Activated CD4-positive, alpha-beta T cell treated with anti-CD3 and anti-CD28 coated beads, Interleukin-2, amount 50 U/mL, for 48 hours (primary cell): ENCODE measurements at places on chromosomes 6 and 20.
A peak's percentile ranks its signal among the peaks of the same experiment; 100 is the strongest.

DNA sequence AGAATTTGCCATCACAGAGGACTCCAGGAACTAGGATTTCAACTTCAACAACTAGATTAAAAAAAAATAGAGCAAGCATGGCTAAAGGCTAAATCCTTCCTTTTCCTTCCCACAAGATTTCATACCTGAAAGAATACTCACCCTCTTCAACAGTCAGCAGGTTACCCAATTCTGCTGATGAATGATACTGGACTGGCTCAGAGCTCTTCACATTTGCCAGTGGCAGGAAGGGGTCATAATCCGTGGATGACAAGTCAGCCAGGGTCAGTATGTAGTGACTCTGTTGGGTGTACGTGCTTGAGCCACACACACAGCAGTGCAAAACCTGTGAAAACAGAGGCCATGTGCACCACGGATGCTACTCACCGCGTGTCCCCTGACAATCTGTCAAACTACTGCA lies 152.9 kb downstream of the INSM1 start:
- DNase-seq, result no peak

DNA sequence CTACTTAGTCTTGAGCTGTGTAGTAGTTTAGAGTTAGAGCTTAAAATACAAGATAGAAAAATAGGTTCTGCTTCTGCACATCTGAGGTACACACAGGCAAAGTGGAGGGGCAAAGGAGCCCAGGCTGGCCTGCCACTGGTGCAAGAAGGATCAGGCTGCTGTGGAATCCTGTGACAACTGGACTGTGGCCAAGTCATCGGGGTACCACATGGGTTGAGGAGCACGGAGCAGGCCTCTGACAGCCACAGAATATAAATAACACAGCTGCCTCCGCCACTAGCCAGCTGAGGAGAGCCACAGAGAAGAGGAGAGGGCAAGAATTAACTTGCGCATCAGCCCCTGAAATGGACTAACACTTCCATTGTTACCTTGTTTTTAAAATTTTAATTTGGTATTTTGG lies 206.0 kb upstream of the MARCKS start:
- no peak for DNase-seq

- no peak for DNase-seq
Measured at GRCh38 chr6:122712093-122712447, 67.4 kb upstream of the FABP7 start.

- no peak for DNase-seq
Measured at GRCh38 chr20:1489325-1489724, 1.9 kb downstream of the SIRPB2 start.

- DNase-seq, result no peak
Measured at GRCh38 chr6:135451617-135452190, 45.8 kb downstream of the AHI1 start.

- DNase-seq, result no peak
Measured at GRCh38 chr6:27816906-27817305, 95.3 kb downstream of the OR2B2 start.

- no peak for DNase-seq
Measured at GRCh38 chr20:63659370-63659769, 1.3 kb downstream of the RTEL1 start.

GRCh38 chr20:39658662-39659409 lies 696.7 kb downstream of the DHX35 start:
- DNase-seq, result no peak

DNA sequence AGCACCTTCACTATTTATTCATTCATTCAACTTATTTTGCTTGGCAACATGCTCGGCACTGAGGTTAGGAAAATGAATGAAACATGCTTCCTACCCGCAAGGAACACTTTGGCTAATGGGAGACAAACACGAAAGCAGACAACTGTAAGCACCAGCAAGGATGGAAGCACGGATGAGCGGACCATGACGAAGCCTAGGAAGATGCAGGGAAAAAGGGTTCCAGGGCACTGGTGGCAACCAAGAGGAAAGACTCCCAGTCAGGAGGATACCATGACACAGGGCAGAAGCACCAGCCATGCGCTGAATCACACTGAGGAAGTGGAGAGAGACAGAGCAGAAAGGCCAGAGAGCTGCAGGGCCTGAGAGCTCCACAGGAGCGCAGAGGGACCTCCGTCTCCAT lies 9.8 kb downstream of the PDE10A start:
- DNase-seq, result no peak

DNA sequence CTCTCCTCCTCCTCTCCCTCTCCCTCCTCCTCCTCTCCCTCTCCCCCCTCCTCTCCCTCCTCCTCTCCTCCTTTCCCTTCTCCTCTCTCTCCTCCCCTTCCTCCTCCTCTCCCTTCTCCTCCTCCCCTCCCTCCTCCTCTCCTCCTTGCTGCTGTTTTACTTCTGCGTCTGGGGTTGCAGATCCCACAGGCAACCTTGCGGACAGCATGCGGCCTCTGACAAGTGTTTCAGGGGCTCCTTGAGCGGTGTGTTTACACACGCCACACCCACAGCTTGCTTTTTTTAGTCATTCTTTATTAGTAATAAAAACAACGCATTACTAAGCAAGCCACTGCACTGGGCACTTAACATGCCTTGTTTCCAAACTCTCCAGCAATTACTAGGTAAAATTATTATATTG lies 81.9 kb downstream of the TFAP2C start:
- DNase-seq, result no peak

- no peak for DNase-seq
Measured at GRCh38 chr6:5123296-5124143, 38.4 kb downstream of the PPP1R3G start.

- DNase-seq, result peak; percentile 69
Measured at GRCh38 chr6:83536034-83536646, 23.8 kb downstream of the PRSS35 start.

DNA sequence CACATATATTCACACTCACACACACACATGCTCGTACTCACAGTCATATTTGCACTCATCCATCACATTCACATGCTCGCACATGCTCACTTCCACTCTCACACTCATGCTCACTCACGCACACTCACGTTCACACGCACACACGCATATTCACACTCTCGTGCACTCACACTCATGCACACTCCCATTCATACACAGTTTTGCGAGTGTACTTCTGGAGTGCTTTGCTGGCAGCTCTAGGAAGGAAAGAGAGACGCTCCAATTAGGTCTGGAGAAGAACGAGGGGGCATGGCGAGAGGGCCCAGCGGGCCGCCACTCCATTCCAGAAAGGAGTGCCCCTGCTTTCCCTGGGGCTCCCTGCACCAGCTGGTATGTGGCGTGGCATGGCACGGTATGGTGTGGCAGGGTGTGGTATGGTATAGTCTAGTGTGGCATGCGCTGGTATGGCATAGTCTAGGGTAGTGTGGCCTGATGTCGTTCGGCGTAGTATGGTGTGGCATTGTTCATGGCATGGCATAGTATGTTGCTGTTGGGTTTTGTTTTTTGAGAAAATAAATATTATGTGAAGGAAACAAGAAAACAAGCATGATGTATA lies 216.8 kb upstream of the CDYL start:
- no peak for DNase-seq

- DNase-seq, result no peak
Measured at GRCh38 chr6:161631676-161632194, 357.9 kb upstream of the AGPAT4 start.

DNA sequence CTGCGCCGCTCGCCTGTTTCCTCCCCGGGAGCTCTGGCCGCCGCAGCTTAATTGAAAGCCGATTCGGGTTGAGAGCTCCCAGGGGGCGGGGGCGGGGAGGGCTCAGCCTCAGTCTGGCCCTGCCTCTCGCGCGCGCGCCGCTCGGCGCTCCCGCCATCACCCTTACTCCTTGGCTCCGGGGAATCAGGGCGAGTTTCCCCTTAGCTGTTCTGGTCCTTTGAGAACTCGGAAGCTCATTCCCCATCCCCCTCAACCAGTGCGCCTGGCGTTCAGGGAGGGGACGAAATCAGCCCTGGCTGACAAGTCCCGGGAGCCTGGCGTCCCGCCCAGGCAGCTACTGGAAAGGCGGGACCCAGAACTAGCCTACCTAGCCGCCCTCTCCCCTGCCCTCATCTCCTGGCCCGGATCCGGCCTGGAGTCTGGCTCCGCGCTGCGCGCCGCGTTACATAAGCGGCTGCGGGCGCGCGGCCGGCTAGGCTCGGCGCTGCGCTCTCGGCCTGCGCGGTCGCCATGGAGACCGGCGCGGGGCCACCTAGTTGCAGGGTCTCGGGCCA lies 2.8 kb downstream of the SLC12A5 start:
- no peak for DNase-seq

DNA sequence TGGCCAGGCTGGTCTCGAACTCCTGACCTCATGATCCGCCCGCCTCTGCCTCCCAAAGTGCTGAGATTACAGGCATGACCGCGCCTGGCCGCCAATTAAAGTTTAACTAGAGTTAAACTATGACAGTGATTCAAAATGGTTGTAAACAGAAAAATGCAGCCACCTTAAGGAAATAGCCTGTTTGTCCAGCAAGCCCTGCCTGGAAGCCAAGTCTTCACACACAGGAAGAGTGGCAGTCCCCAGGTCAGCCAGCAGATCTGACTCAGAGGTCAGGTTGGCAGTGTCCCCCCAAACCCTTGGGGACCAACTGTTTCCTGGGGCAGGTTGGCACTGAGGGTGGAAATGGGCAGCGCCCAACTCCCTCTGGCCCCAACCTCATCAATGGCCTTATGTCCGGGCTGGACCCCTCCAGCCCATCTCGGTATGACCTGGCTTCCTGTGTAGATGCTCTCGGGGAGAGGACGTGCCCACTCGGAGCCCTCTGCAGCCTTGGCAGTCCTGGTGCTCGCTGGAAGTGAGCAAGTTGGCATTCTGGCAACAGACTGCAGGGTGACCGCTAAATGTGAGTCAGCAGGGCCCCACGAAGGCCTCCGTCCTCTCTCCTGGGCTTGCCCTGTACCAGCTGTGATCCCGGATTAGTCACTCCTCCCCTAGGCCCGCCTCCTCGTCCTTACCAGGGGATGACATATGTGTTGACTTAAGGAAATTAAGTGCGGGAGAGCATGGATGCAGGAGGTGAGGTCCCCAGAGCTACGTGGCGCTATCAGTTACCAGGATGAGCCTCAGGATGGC lies 9.7 kb upstream of the HSP90AB1 start:
- peak; percentile 84 for DNase-seq

GRCh38 chr20:46809706-46810360 lies 84.8 kb upstream of the EYA2 start:
- no peak for DNase-seq
